Mesendoderm (in vitro differentiated cells): ENCODE measurements at places on chromosomes 16 and 17.

DNA sequence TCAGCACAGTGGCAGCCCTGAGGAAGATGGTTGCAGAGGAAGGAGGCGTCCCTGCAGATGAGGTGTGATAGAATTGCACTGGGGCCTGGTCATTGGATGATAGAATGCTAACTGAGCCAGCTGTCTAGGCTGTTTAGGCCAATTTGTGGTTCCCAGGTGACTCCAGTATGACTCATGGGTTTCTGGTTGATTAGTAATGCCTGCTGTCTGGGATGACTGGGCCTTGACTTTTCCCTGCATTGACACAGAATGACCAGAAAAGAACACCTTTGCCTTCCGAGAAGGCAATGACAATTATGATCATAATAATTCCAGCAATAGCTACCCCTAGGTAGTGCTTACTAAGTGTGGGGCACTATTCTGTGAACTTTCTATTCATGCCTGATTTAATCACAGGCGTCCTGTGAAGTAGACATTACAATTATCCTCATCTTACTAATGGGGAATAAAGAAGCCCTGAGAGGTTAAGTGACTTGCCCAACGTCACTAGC lies 31.5 kb downstream of the USP43 start:
- peak; percentile 87 for DNase-seq

- DNase-seq: no peak
Observed at GRCh38 chr17:76462556-76463290, 4.7 kb upstream of the AANAT start.

- DNase-seq: no peak
Observed at GRCh38 chr17:57344261-57344660, 87.9 kb downstream of the MSI2 start.

- DNase-seq: no peak
Observed at GRCh38 chr16:87921236-87921773, 15.0 kb downstream of the CA5A start.

GRCh38 chr17:47239967-47240651 lies 13.5 kb upstream of the ITGB3 start:
- DNase-seq: no peak

- DNase-seq: no peak
Observed at GRCh38 chr17:80833952-80834892, 157.4 kb upstream of the CHMP6 start.

- DNase-seq: peak; percentile 71
Observed at GRCh38 chr17:45050481-45051059, 862 bp downstream of the DCAKD start.

DNA sequence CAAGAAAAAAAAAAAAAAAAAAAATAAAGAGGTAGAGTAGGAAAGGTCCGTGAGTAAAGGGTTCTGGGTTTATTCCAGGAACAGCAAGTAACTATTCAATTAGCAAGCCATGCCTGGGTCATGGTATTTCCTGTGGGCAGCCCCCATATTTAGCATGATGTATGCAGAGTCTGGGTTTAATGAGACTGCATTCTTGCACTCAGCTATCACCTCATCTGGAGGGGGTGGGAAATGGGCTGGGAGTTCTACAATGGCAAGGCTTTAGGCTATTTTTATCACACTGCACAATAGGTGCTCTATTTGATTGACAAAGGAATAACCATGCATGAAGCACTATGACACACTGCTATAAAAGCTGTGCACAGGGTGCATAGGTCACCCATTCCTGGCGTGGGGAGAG lies 104.0 kb upstream of the CCL2 start:
- peak; percentile 70 for DNase-seq

DNA sequence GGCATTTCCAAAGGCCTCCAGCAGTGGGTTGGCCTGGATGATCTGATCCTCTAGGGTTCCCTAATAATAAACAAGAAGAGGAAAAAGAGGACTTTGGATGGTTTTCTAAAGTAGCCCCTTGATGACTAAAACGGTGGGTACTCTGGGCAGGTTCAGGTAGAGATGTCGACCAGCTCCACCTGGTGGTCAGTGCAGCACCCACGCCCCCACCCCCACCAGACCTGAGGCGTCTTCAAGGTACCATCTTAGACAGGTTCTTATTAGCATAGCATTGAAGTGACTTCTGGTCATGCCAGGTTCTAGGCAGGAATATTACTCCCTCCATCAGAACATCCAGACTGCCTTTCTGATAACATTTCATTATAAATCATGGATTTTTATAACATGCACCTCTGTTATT lies 15.0 kb downstream of the MYH13 start:
- peak; percentile 63 for DNase-seq

DNA sequence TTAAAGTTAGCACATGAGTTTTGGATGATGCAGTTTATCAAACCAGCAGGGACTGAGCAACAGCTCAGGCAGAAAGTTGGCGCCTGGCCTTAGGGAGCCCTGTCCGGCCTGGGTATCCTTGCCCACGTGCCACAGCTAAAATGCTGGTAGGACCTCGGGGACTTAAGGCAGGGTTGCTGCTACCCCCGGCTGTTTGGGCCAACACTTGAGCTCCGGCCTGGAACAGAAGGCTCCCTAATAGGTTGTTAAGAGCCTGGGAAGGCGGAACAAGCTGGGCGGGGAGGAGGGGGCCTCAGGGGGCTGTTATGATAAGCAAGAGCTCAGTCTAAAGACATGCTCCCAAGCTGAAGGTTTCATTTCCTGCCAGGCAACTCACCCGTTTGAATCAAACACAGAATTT lies 39.7 kb downstream of the CUEDC1 start:
- peak; percentile 57 for DNase-seq

GRCh38 chr16:15617901-15618300 lies 25.1 kb downstream of the MARF1 start:
- no peak for DNase-seq

DNA sequence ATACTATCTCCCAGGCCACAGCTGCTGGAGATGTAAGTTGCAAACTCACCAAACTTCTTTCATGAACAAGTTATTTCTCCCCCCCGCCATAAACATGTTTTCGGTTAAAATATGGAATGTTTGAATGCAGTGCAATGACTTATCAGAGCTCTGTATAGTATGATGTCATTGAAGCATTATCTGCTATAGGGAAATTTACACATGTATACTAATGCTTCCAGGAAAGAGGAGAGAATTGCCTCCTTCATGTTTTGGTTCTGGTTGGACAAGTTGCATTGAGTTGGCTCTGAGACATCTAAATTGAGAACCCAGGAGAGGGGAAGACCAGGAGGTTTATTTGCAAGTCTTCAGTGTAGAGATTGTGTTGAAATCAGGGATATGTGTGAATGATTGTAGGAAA lies 20.8 kb downstream of the UQCRC2 start:
- DNase-seq: no peak

GRCh38 chr17:32494621-32495358 lies 8.0 kb downstream of the CDK5R1 start:
- DNase-seq: no peak

GRCh38 chr17:34527908-34528470 lies 51.4 kb upstream of the TMEM132E start:
- DNase-seq: peak; percentile 71

DNA sequence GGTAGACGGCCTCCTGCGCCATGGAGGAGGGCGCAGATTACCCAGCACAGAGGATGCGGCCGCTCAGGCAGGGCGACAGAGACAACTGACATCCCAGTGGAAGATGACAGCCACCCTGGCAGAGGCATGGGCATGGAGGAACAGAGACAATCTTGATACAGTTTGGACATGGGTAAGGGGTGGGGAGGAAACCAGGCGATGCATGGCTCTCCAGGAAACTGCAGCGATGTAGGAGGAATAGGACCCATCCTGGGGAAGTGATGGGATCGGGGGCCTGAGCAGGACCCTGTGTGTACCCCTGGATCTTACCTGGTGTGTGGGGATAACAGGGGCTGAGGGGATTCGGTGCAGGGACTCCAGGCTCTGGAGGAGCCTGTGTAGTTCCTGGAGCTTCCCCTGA lies 4.6 kb downstream of the OSBPL7 start:
- no peak for DNase-seq
